NCI-H2081 (cell line): ENCODE measurements at places on chromosomes 11 and 22.
A peak's percentile ranks its signal among the peaks of the same experiment; 100 is the strongest.

GRCh38 chr11:119641983-119642745, 86.8 kb downstream of the NECTIN1 start:
- no peak for DNase-seq

DNA sequence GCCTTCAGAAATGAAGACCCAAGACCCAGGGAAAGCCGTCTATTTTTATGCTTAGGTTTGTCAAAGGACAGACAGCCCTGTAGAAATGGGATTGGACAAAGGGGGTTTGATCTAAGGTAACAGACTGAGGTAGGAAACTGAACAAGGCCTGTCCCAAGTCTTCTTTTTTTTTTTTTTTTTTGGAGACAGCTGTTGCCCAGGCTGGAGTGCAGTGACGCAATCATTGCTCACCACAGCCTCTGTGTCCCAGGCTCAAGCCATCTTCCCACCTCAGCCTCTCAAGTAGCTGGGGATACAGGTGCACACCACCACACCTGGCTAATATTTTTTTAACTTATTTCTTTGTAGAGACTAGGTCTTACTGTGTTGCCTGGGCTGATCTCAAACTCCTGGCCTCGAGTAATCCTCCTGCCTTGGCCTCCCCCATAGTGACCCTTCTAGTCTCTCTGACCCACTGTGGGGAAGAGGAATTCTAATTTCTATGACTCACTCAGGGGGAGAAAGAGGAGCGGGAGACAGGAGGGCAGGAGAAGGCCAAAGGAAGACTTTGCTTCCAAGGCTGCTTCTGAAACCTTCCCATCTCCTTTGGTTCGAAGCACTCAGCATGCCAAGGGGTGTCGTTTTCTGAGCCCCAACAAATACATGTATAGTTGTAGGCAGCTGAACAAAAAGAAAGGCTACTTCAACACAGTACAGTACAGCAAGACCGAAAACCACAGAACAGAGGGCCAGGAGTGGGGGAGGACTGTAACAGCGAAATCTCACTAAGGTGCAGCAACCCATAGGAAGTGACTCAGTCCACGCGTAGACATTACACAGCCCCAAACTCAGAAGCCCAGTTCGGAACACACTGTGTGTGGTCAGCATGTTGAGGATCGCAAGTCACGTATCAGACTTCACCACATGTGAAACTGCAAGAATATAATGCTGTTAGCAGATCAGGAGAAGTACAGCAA, 872 bp downstream of the TMA7B start:
- DNase-seq = no peak

DNA sequence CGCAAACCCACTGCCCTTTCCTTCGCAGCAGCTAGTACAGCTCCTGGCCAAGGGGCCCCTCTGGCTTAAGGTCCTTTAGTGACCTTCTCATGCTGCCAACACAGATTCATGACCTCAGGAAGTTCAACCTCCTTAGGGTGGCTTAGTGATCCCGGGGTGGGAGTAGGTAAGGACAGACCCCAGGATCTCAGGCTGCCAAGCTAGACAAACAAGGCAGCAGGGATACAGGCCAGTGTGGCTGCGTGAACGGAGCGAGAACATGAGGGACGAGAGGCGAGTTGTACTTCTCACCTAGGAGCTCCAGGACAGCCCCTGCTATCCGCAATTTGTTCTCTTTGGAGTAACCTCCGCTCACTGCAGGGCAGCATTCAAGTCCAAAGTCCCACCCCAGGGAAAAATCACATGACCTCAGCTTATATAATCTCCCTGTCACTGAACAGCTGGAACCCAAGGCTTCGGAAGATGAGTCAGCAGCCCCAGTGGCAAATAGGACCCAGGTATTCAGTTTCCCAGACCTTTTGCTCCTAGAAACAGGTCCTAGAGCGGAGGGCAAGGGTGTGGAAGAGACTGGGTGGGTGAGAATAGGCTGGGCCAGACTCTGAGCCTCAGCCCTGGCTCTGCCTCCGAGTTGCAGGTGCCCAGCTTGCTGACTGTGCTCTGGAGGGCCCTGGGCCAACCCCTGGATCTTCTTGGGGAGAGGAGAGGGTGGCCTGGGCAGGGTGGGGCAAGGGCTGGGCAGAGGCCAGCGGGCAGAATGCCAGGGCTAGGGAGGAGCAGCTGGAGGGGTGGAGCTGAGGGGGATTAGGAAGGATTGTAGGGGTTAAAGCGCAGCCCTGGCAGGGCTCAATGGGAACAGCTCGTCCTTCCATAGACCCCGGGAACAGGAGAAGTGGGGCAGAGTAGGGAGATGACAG, 13.1 kb downstream of the USP2 start:
- peak; percentile 20 for DNase-seq

DNA sequence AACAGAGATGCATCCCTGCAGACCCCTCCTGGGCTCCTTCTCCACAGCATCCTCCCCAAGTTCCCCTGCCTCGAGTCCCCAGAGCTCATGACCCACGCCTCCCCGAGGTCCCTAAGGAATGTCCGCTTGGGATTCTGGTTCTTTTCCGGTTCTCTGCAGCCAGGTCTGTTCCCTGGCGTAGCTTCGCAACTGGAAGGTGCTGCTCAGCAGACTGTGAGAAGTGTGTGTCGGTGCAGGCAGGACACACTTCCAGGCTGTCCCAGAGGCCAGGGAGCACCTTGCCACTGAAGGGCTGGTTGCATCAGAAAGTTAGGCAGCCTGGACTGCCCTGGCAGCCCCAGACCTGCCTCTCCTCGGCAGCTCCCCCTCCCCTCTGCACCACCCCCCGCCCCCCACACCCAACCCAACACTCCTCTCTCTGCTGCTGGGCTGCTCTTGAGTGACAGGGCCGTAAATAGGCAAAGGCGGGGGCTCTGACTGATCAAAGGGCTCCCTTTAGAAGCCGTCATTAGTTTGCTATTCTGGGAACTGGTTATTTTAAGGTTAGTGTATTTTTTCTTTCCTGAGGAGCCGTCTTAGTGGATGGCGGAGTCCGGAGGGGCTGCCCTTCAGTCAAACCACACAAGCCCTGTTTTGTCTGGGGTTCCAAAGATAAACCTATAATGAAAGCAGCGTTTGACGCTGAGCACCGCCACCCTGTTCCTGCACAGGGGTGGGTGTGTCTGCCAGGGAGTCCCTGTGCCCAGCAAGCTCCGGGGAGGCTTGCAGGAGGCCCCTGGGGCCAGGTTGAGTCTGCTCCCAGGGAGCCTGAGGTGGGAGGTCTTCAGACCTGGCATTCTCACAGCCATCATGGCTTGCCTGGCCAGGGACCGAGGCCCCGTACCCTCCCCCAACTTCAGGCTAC, 88.6 kb upstream of the KCNQ1OT1 start:
- DNase-seq = no peak

DNA sequence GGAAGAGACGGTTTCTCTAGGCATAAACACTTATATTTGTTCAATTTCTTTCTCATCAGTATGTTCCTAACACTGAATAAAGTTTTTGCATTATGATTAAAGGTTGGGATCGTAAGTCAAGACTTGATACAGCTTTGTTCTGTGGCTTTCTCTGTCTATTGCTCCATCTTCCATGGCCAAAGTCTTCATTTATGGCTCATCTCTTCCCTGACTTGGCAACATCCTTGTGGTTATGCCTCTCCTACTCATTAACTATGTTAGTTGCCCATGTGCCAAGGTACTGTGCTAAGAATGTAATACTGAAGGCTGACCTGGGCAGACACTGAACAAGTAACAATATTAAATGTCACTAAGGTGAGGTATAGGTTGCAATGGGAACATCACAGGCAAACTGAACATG, 1.6 kb upstream of the ACCSL start:
- DNase-seq = no peak

GRCh38 chr11:78635814-78636506, 61.3 kb upstream of the NARS2 start:
- no peak for DNase-seq

- no peak for DNase-seq
These were observed 13.7 kb upstream of the PPARA start for GRCh38 chr22:46136486-46137217.

DNA sequence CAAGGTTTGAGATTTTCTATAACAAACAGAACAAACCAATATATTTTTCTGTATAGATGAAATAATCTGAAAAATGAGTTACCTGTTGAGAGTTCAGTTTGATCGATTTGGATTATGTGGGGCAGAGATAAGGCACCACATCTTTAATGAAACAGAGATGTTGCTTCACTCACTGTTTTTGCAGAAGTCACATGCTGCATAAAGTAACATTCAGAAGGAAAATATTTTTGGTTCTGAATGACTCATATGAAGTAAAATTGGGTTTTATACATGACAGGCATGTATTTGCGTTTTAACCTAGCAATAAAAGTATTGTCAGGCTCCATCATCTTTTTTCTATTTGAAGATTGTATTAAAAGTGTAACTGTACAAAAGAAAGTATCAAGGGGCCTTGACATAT, 77.8 kb downstream of the BBOX1 start:
- DNase-seq = no peak

GRCh38 chr11:13463779-13464290, 813 bp upstream of the BTBD10 start:
- no peak for DNase-seq

GRCh38 chr11:118166641-118167040, 9.8 kb downstream of the SCN2B start:
- no peak for DNase-seq

DNA sequence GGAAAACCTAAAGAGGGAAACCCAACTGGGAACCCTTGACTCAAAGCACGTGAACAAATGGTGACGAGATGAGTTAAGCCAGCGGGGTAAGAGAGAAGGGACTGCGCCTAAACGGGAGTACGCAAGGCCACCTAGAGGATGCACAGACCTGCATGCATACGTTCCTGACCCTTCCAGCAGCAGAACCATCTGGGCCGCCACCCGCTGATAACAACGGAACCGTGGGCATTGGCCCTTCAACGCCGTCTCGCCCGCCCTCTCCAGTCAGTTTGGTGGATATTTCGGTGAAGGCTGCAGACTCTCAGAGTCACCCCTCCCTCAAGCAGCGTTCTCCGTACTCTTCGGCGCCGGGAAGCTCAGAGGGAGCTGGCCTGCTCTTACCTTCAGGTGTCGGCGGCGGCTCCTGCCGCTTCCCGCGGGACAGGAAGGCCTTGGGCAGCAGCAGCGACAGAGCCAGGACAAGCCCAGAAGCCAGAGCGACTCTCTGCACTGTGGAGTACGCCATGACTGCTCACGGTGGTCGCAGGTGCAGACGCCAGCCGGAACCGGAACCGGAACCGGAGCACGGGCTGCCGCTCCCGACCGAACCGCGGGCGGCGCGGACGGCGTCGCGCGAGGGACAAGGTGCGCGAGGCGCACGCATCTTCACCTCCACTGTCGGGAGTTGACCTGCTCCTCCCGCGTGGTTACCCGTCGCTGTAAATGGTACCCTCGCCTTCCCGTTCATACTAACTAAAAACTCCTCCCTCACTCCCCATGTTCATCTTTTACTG, at the start of gene RIC3:
Gene RIC3, minus strand, starts transcription at position 541 of the 773 bp plus-strand sequence. Its CDS starts 36 bp downstream, at position 505.
- DNase-seq = peak; percentile 73

DNA sequence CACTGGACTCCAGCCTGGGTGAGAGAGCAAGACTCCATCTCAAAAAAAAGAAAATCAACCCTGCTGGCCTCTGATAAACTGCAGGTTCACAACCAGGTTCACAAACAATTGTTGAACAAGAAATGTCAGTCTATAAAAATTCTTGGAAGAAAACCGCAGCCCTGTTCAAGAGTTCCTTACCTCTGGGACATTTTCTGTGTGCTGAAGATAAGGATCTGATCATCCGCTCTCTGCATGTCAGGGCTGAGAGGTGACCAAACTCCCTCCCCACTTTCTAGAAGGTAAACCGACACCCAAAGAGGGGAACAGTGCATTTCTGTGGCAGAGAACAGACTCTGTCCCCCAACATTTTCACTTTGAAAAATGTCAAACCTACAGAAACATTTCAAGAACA, 4.2 kb upstream of the UPK3A start:
- DNase-seq = no peak

DNA sequence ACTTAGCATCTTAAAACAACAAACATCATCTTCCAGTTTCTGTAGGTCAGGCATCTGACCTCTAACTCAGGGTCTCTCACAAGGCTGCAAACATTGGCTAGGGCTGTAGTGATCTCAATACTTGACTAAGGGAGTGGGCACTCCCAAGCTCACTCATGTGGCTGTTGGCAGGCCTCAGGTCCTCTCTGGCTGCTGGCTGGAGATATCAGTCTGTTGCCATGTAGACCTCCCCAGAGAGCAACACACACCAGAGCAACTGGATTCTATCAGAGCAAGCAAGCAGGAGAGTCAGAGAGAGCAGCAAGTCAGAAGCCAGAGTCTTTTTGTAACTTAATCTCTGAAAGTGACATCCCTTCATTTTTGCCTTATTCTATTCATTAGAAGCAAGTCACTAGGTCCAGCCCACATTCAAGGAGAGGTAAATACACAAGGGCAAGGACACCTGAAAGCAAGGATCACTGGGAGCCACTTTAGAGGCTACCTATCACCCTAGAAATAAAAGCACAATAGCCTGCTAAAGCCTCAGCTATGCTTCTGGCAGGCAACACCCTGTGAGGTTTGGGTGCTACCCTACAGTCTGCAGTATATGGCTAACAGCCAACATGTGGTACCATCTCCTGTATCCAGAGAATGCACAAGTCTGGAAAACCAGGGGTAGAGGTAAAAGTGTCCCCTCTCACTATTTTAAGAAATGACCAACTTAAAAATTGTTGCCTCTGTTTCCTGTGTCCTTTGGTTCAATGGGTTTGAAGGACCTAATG, 33.5 kb upstream of the CD44 start:
- DNase-seq = no peak

DNA sequence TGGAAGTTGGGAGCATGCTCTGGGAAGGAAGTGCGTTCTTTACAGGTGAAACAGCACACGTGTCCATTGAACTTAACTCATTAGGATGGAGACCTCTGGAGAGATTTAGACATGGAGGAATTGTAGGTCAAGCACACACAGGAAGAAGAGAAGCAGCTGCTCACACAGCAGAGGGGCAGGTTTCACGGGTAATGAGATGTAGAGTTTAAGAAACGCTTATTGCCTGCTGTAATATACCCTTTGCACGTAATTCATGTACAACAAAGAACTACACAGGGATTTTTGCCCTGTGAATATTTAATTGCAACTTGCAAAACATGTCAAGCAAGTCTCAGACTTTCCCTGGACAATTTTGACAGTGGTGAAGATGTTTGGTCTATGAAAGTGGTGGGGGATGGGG, 508.0 kb downstream of the OPCML start:
- DNase-seq = no peak

DNA sequence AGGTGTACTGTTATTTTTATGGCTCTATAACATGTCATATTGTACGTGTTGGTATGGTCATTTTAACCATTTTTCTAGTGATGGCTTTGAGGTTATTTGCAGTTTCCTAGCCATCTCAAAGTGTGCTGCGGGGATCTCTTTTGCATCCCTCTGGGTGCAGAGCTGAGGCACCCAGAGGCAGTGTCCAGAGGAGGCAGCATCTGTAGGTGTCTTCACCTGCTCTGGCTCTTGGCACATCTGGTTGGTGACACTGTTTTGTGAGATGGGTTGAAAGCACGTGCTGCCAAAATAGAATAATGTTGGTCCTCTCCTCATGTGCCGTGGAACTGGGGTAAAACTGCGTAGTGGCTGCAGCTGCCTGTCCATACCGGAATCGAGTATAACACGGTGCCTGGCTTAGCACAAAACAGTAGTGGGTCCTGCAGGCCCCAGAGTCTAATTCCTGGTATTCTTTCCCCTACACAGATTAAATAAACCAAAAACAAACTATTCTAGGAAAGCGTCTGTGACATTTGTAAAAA, 12.9 kb downstream of the NEAT1 start:
- DNase-seq = no peak
